CD4-positive, alpha-beta T cell treated with Interleukin-2 at 100 ng/mL for 4 hours (primary cell): ENCODE measurements at places on chromosomes 3 and 15.

- DNase-seq, result no peak
Measured at GRCh38 chr3:175274056-175274455, 414.9 kb downstream of the NAALADL2 start.

DNA sequence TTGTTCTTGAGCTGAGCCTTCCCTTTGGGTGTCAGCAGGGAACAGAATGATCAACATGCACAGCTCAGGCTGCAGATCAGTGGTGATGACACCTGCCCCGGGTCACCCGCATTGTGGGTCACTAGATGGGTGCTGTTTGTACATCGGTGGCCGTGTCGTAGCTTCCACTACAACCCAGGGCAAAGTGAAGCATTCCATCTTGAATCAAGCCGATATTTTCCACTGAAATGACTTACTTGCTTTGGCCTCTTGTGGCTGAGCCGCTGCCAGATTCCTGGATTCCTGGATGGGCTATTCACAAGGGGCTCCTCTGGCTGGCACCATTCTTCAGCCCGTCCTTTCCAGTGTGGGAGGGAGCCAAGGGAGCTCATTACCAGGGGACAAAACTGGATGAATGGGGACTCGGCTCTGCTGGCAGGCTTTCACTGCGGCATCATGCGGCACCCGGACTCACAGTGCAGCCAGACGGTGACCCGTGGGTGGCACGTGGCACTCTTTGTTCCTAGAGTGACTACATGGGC lies 65.6 kb downstream of the SLCO3A1 start:
- DNase-seq, result no peak

- no peak for DNase-seq
Measured at GRCh38 chr15:92197746-92198145, 195.9 kb upstream of the ST8SIA2 start.

GRCh38 chr15:42728972-42729371 lies 8.0 kb downstream of the CDAN1 start:
- DNase-seq, result no peak

DNA sequence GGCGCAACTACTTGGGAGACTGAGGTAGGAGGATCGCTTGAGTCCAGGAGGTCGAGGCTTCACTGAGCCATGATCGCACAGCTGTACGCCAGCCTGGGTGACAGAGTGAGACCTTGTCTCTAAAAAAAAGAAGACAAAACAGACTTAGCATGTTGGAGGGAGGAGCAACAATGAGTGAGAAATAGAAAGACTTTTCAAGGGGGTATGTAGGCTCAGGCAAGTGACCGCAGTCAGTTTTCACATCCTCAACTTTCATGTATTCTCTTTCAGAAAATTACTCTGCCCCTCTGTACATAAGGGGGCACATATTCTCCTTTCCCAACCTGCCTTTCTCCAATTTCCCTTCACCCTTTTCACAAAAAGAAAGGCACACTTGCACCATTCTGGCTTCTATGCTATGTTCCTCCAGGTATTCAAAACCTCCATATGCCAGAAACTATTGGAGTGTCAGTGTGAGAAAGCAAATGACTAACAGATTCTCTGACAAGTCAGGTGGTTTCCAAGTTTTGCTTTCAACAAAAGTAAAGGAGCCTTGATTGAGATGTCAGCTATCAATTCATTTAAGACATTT lies 7.6 kb downstream of the NSUN3 start:
- DNase-seq, result no peak

DNA sequence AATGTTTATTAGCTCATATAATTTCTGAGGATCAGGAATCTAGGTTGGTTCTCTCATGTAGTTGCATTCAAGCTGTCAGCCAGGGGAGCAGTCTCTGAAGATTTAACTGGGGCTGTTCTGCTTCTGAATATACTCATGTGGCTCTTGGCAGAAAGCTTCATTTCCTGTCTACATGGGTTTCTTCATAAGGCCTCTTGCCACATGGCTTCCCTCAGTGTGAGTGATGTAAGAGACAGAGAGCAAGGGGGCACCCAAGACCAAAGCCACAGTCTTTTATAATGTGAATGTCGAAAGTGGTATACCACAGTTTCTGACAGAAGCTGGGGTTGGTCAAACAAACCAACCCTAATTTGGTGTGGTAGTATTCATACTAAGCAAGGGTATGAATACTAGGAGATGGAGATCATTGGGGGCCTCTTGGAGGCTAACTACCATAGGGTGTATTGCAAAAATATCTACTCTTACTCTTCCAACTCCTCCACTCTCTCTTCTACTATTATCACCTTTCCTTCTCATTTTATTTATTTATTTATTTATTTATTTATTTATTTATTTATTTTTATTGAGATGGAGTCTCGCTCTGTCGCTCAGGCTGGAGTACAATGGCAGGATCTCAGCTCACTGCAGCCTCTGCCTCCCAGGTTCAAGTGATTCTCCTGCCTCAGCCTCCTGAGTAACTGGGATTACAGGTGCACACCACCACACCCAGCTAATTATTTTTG lies 123.8 kb downstream of the B3GALNT1 start:
- no peak for DNase-seq

- DNase-seq, result no peak
Measured at GRCh38 chr15:35929740-35930444, 383.9 kb upstream of the DPH6 start.

- no peak for DNase-seq
Measured at GRCh38 chr3:175914785-175915184, 1055.7 kb downstream of the NAALADL2 start.

GRCh38 chr15:39438799-39439592 lies 141.9 kb upstream of the THBS1 start:
- DNase-seq, result no peak

DNA sequence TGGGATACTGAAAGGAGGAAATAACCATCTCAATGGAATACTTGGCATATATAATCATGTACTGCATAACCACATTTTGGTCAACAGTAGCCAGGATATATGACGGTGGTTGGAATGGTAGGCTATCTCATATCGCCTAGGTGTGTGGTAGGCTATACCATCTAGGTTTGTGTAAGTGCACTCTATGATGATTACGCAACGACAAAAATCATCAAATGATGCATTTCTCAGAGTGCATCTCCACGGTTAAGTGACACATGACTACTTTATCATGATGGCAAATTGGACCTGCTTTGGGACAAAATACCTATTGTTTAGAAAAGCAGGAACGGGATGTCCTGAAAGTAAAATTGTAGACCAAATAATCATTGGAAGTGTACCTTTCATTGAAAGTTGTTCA lies 2.8 kb downstream of the MYZAP start:
- DNase-seq, result no peak

DNA sequence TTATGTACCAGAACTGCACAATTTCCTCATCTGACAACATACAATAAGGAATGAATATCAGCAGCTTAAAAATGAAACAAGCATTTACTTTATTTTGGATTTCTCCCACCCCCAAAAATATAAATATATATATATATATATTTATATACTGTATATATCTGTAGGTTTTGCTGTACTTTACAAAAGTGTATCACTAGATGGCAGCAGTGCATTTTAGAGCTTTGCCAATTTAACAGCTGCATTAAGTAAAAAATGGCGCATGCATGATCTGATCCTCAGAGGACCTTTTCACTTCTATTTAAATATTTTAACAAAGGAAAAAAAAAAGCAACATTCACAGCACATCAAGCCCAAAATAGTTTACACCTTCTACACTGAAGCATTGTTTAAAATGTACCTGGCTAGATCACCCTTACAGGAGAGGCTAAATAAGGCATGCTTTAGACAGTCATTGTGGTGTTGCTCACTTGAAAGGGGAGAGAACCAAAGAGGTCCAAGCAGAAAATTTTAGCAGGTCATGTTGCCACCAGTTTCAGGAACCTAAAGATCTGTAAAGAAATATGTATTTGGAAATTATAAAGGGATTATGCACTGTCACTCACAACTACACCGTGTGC lies 72.6 kb downstream of the NPTN start:
- peak; percentile 47 for DNase-seq

DNA sequence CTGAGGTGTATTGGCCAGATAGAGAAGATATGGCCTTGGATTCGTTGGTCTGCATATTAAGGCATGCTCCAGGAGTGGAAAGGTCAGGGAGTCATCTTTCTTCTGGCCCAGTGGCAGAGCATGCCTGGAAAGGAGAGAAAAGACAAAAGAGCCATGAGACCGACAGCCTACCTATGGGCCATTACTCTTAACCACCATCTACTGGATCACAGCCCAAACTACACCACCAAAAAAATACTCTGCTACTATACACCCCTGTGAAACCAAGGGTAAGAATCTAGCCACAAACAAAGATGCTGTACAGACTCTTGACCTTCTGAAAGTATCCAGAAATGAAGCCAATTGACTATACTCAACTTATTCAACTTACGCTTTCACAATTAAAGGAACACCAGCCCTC lies 96.1 kb upstream of the PLSCR5 start:
- DNase-seq, result no peak

DNA sequence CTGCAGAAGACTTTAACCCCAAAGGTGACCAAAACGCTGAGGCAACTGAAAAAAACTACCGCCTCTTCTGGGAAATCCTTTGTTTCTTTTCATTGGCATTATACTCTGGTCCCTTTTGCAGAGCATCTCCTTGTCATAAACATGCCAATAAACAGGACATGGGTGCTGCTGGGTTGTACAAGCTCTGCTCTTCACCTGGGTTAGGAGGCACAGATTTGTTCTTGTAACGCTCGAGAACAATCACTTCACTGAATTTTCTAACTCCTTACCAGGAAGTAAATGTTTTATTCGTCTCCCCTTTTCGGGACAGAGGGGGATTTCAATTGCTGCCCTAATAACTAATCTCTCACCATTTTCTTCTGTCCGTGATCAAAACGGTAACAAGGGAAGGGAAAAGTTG lies 1.3 kb downstream of the PLCH1 start:
- DNase-seq, result no peak

DNA sequence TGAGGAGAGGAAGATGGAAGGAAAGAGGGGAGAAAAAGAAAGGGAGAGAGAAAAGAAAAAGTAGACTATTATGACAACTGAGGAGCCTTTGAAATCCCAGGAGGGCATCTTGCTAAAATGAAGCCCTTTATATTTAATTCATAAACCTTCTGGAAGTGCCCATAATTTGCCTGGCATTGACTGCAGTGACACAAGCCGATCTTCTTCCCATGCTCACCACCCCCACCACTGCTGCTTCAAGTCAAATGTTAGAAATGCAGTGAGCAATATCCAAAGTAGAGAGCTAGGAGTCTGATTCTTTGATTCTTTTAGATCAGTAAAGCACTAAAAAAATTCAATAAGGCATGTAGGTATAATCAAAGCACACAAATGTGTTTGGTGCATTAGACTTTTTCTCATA lies 138.7 kb upstream of the SNTN start:
- DNase-seq, result no peak

DNA sequence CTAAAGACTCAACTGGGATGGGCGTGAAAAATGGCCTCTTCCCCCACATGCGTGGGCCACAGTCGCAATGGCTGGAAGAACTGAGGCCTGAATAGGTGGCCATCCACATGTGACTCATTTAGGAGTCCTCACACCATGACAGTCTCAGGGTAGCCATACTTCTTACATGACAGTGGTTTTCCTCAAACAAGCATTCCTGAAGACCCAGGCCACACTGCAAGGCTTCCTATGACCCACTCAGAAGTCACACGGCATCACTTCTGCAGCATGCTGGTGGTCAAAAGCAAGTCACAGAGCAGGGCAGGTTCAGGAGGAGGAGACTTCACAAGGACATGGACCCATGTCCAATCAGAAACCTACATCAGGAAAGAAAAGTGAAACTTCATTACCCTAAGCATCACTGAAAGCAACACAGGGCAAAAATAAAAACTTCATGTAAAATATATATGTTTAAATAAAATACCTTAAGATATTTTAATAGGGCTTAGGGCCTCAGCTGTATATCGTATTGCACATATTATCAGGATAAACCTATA lies 257.1 kb downstream of the OPA1 start:
- no peak for DNase-seq

DNA sequence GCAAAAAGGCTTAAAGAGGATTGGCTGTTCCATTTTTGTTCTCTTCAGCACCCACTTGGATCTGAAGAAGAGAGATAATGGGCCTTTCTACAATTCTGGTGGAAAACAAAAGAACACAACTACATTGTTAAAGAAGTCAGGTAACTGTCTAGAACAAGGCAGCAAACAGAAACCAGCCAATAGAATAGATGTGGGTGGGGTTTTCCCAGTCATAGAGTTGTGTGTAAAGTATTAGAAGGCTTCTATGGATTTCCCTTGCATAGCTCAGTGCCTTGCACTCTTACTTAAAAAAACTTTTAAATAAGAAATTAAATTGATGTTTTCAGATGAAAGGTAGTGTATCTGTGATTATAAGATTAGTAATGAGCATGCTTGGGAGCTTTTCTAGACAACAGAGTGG lies 462.7 kb upstream of the ATP11B start:
- DNase-seq, result no peak

GRCh38 chr3:37535526-37536432 lies 325.9 kb upstream of the CTDSPL start:
- DNase-seq, result no peak

- no peak for DNase-seq
Measured at GRCh38 chr15:61556037-61556648, 327.0 kb upstream of the RORA start.

GRCh38 chr3:131053043-131053859 lies 26.6 kb downstream of the NEK11 start:
- no peak for DNase-seq

DNA sequence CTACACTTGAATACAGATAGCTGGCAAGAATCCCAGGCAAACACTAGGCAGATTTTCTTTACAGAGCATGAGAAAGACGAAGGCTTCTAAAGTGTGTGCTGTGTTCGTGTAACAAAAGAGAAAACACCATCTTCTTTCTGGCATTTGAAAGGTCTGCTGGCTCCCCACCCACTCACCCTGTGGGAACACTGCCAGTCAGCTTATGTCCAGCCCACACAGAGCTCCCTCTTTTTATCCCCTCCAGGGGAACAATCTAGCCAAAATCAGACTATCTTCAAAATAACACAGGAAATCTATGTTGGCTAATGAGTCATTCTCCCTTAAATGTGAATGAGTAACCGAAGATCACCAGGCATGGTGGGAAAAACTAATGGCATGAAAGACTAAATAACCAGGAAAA lies 45.6 kb upstream of the PAQR5 start:
- DNase-seq, result no peak

GRCh38 chr15:48355377-48355776 lies 24.1 kb downstream of the DUT start:
- DNase-seq, result no peak
